ENCODE measurements at places on chromosomes 2 and 18.

GRCh38 chr2:16102976-16103380 lies 162.6 kb downstream of the MYCN start:
- no peak for DNase-seq

DNA sequence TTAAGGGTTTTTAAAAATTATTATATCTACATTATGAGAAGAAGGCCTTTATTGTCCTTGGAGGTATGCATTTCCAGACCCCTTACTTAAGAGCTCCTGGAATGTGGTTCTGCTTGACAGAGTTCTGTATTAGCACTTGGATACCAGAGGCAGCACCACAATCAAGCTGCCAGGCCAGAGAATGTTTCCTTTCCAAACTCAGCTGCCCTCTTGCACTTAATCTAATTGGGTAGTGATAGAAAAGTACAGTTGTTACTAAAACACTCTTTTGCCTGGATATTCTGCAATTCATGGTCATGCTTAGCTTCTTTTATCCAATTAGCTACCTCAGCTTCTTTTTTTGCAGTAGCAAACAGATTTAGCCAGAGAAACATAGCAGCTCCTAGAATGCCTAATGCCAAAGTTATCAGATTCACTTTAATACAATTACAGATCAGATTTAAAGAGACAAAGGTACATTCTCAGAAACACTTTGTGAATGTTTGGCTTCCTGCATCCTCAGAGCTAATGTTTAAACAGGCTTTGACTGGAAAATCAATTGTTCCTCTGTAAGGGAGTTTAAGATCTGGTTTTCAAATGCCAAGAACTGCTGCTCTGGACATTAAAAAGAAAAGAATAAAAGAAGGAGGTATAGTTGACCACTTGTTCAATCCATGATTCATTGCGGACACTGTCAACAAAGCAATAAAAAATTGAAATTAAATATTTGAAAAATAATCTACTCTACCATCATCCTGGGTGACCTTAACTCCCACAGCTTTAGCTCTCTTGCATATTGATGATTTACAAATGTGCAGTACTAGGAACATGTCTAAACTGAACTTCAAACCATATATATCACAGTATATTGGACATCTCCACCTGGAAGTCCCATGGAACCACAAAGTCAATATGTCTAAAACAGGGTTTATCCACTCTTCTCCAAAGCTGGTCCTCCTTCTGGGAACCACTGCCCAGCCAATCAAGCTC lies 12.8 kb downstream of the NOSTRIN start:
- DNase-seq: no peak

GRCh38 chr2:134097740-134098139 lies 156.1 kb upstream of the MGAT5 start:
- DNase-seq: no peak

GRCh38 chr18:27735117-27735516 lies 441.8 kb downstream of the CDH2 start:
- DNase-seq: no peak

DNA sequence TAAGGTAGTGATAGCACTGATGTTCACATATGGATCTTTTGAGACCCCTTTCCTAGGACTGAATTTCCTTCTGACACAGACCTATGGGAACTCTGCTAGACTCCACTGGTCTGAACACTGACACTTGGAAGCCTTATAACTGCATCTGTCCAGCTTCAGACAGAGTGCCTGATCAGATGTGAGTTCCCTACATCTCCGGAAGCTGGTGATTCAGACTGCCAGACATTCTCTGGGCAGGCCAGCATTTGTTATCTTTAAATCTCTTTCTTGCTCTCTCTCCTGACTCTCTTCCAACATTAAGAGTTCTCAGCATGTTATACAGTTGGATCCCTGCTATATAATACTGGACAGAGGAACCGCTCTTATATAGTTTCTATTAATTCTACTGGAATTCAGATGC lies 408.5 kb downstream of the ZEB2 start:
- DNase-seq: no peak

GRCh38 chr18:75067996-75068645 lies 140.8 kb downstream of the PTGR3 start:
- no peak for DNase-seq

DNA sequence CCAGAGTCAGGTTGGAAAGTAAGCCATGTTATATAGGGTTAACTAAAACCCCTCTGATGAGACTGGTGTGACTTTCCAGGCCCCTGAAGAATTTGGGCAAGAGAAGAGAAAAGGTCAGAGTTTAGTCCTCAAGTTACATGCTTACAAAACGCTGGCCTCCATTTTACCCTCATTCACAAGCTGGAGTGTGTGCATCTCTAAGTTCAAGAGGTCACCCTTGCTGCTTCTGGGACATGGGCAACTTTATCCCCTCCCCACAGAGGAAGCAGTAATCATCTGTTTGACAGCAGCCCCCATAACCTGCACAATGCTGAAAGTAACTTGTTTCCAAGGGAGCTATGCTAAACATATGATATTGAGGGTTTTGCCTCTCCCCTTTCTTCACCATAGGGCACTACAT lies 85.2 kb upstream of the CCDC195 start:
- no peak for DNase-seq

- no peak for DNase-seq
Observed at GRCh38 chr18:56118422-56118821, 520.0 kb downstream of the TXNL1 start.

- DNase-seq: no peak
Observed at GRCh38 chr2:225668606-225669266, 269.2 kb downstream of the NYAP2 start.

- DNase-seq: no peak
Observed at GRCh38 chr2:39411181-39411944, 25.7 kb downstream of the MAP4K3 start.

GRCh38 chr2:26569216-26570082 lies 71.7 kb downstream of the CIB4 start:
- no peak for DNase-seq

GRCh38 chr2:229969921-229970320 lies 47.6 kb downstream of the FBXO36 start:
- DNase-seq: no peak

GRCh38 chr2:134657650-134658250 lies 61.0 kb downstream of the TMEM163 start:
- no peak for DNase-seq

DNA sequence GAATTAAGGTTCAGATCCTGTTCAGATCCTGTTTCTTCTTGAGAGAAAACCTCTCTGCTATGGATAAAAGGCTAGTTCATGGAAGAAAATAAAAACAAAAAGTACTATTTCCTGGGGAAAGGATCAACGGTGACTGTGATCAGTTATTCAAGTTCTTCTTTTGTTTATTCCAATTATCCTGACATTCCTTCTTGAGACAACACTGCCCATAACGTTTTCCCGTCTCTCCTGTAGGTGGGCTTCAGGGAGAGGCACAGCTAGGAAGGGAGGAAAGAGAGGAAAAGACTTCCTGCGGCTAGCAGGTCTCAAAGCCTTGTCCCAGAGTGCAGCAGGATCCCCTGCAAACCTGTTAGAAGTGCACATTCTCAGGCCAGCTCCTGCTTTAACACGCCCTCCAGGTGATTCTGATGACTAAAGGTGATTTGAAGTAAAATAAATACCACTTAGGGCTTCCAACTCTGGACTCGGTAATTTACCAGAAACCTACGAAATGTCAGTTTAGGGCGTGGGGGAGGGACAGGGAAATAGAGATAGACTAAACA lies 4.5 kb upstream of the FHL2 start:
- no peak for DNase-seq

DNA sequence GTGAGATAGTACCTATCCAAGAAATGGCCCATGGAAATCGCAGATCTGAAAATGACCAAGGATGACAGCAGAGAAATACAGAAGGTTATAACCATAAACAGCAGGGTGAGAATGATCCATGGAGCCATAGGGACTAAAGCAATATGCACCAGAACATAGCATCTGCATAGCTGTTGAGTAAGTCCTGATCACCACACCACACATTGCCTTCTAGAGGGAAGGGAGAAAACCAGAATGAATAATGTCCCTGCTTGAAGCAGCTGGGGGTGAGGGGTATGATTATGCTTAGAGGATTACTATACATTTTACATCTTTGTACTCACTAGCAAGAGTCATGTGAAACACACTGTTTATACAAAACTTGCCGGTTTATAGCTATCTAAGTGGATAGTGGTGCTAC lies 350.4 kb downstream of the MBD2 start:
- no peak for DNase-seq

- DNase-seq: peak; percentile 13
Observed at GRCh38 chr18:57881818-57882413, 78.8 kb upstream of the ATP8B1 start.

GRCh38 chr2:170587922-170588321 lies 127.2 kb upstream of the SP5 start:
- DNase-seq: no peak

- DNase-seq: no peak
Observed at GRCh38 chr18:433298-433697, 67.2 kb downstream of the COLEC12 start.

DNA sequence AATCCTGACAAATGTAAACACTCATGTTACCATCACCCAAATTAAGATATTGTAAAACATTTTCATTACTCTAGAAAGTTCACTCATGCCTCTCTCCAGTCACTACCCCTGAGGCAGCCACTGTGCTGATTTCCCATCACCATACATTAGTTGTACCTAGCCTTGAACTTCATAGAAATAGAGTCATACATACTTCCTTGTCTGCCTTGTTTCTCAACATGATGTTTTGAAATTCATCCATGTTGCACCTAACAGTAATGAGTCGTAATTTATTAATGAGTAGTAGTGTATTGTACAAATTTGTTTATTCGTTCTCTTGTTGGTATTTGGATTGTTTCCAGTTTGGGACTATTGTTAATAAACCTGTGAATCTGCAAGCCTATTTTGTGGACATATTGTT lies 49.0 kb upstream of the TWSG1 start:
- DNase-seq: no peak

- no peak for DNase-seq
Observed at GRCh38 chr2:30148850-30149249, 2.0 kb downstream of the YPEL5 start.

DNA sequence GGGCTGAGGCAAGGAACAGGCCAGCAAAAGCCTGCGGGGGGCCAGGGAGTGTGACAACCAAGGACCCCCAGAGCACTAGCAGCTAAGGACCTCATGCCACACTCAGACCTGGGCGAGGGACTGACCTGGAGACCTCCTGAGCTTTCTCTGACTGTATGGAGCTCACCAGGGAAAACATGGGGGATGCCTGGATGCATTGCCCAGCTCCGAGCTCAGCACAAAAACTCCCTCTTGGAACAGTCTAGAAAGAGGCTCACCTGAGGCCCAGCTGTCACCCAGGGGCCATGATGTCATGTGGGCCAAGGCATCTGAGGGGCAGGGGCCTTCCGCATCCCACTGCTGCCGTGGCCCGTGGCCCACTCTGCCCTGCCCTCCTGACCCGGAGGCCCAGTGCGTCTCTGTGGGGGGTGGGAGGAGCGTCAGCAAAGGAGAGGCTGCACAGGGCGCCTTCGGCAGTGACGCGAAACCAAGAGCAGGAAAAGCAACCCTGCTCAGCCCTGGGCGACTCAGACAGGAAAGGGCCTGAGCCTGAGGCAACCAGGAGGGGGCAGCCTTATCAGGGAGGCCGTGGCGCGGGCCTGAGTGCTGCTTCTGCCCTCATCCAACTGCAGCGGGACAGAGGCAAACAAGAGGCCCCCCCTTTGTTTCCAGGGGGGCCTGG lies 57.3 kb upstream of the ALPP start:
- DNase-seq: no peak
